CD4-positive, alpha-beta T cell treated with Interleukin-17A for 4 hours (primary cell): ENCODE measurements at places on chromosomes 11 and 22.

GRCh38 chr11:131695889-131696429, 325.5 kb downstream of the NTM start:
- no peak for DNase-seq

DNA sequence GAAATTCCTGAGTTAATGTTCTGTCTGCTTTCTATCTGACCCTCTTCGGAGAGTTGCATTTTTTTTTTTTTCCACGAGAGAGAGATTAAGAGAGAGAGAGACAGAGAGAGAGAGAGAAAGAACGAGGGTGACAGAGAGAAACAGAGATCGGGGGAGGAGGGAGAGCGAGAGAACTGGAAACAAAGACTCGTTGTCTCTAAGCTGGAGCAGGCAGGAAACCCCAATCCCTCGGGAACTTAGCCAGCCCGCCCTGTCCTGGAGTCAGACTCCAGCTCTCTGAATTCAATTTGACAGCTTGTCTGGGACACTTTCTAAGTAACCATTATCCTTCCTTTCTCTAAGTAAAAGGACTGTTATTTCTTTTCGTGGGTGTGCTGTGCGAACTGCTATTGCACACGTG, 76.9 kb downstream of the KCNJ1 start:
- DNase-seq = no peak

DNA sequence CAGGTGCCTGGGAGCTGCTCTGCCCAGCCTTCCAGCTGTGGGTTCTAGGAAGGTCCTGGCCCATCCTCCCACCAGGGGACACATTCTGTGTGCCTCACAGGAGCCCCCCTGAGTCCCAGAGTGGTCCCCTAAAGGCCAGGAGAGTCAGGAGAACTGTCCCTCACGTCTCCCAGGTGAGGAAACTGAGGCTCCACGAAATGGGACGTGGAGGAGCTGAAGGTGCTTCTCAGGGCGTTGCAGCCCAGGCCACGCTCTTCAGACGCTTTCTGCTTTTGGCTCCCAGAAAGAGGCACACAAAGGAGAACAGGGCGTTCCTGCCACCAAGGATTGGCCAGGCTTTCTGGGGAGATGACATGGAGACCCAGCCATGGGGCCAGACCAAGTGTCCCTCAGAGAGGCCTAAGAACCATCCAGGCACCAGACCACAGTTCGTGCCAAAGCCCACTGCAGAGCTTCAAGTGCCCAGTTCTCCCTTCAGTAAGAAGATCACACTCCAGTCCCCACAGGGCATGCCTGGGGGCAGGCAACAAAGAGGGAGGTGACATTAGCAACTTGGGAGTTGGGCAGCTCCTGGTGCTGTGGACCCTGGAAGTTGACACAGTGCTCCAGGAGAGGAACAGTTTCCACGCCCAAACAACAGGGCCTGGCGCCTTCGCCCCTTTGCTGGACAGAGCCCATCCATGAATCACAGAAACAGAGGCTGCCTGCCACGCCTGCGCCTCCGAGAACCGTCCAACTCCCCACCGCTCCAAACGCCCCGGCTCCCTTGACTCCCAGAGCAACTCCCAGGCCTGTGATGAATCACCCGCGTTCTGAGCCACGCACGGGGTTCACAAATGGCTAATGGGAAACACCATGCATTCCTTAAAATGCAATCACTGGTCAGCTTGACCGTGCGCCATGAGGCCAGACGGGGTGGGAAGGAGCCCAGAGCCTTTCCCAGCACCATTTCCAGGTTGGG, 589.2 kb downstream of the BRD1 start:
- DNase-seq = no peak

- DNase-seq = no peak
Observed at GRCh38 chr11:35525501-35526175, at the start of gene PAMR1. Gene PAMR1 (minus strand): TSS chr11:35525616. CDS start chr11:35525585, 31 bp downstream.

DNA sequence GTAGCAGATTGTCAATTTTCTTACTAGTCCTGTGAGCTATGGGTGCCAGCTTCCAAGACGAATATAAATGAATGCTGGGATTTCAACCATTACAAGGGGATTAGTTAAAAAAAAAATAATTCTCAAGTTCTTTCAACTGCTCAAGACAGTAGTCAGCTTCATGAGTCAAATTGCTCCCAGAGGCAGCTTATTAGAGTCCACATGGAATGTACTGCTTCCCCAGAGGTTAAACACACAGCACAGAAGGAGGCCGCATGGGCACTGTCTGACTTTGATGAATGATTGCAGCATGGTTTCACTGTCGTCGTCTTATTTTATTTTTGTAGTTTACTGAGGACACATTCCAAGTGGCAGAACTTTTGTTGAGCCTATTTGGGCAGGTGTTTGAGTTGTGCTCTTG, 563.2 kb downstream of the TMEM135 start:
- no peak for DNase-seq

DNA sequence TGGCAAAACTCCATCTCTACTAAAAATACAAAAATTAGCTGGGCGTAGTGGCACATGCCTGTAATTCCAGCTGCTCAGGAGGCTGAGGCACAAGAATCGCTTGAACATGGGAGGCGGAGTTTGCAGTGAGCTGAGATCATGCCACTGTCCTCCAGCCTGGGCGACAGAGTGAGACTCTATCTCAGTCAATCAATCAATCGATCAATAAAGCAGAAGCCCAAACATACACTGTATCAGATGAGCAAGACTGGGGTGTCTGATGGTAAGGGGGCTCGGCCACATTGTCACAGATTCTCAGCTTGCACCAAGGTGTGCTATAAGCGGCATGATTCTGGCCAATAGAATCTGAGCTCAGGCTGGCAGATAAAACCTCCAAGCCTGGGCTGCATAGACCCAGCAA, 261.1 kb downstream of the BUD13 start:
- DNase-seq = no peak

DNA sequence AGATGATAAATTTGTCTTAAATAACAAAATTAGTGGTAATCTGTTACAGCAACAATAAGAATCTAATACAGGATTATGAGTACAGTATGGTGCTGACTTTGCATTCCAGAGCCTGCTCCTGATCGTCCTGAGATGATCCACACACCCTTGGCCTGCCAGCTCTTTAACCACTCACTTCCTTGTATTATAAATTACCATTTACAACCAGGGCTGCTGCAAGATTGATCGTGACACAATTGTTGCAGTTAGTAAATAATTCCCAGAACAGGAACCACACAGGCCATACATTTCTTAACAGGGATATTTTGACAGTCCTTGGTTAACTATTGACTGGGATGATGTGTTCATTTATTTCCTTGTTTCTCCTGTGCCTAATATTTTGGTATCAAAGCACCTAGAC, 3.8 kb upstream of the CBLIF start:
- DNase-seq = no peak

- no peak for DNase-seq
Observed at GRCh38 chr11:112255067-112255720, 5.5 kb downstream of the PLET1 start.

- no peak for DNase-seq
Observed at GRCh38 chr11:76629116-76629852, 41.3 kb downstream of the LRRC32 start.

DNA sequence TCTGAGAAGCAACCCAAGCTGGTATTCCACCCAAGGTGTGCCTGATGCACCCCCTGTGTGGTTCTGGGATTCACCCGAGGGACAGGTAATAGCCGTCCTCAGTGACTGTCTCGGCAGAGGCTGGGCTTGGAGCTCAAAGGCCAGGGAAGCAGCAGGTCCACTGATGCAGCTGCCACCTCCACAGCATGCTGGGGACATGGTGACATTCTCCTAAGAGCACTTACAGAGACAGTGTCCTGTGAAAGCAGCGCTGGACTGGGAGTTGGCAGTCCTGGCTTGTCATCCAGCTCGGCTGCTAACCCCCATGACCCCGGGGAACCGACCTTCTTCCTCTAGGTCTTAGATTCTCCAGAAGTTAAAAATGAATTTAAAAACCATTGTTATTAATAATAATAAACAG, 72.8 kb downstream of the RPUSD4 start:
- DNase-seq = no peak

DNA sequence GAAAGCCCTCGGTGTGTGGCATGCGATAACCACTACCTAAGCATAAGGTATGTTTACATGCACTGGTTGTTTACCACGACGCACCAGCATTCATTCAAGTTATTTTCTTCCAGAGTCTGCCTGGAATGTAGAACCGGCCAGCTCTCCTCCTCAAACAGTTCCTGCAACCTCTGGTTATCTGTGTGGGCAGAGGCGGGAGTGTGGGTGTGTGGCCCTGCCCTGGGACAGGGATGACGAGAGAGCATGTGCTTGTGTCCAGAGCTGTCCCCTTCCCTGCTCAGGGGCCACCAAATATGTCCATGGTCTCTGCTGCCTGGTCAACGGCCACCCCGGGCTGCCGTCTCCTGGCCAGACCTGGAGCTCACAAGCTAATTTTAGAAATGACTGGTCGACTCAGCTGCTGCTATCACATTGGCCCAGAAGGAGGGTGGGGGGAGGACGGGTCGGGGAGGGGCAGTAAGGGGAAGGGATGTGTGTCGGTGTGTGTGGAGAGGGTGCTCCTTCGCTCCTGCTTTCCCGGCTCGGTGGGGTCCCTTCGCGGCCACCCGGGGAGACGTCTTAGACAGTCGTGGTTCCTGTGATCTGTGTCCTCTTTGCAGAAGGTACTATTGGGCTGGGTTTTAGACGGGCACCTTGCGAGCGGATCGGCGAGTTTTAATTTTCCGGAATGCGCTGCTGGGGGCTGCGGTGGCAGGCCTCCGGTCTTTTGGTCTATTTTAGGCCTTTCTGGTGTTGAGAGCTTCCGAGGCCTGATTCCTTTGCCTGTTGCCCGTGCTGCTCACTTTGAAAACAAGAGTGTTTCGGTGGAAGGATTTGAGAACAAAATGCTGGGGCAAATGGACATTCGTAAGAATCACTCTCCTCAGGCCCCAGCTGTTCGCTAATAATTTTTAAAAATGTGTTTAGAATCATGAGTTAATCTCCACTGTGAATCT, at the start of gene MYO18B:
MYO18B (plus strand) TSS at position 497 of the 935 bp plus-strand sequence. CDS start 18,905 bp downstream, outside the sequence.
- DNase-seq = no peak

GRCh38 chr11:128214263-128214662, 373.1 kb downstream of the ETS1 start:
- DNase-seq = no peak

GRCh38 chr22:29043906-29044575, 17.6 kb downstream of the C22orf31 start:
- DNase-seq = no peak

- no peak for DNase-seq
Observed at GRCh38 chr11:113551645-113552044, 76.4 kb upstream of the DRD2 start.

DNA sequence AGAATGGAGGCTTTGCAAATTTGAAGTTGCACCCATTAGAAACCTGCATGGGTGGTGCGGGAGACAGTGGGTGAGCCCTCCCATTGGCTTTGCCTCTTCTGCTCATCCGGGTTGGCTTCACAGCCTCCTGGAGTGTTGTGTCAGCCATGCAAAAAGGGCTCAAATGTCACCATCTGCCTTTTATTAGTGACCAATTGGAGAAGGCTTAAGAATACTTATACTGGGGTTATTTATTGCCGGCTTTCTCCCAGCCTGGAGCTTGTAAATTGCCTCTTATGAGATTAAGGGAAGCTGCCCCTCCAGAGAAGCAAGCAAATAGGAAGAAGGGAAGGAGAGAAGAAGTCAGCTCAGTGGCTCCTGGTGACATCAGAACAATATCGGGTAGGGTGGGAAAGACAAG, 182.6 kb downstream of the ST3GAL4 start:
- DNase-seq = no peak
